Stimulated activated CD4-positive, alpha-beta T cell treated with anti-CD3 and anti-CD28 coated beads, Interleukin-2, amount 100 ng/mL, for 4 hours (primary cell): ENCODE measurements at places on chromosomes 13 and 19.

DNA sequence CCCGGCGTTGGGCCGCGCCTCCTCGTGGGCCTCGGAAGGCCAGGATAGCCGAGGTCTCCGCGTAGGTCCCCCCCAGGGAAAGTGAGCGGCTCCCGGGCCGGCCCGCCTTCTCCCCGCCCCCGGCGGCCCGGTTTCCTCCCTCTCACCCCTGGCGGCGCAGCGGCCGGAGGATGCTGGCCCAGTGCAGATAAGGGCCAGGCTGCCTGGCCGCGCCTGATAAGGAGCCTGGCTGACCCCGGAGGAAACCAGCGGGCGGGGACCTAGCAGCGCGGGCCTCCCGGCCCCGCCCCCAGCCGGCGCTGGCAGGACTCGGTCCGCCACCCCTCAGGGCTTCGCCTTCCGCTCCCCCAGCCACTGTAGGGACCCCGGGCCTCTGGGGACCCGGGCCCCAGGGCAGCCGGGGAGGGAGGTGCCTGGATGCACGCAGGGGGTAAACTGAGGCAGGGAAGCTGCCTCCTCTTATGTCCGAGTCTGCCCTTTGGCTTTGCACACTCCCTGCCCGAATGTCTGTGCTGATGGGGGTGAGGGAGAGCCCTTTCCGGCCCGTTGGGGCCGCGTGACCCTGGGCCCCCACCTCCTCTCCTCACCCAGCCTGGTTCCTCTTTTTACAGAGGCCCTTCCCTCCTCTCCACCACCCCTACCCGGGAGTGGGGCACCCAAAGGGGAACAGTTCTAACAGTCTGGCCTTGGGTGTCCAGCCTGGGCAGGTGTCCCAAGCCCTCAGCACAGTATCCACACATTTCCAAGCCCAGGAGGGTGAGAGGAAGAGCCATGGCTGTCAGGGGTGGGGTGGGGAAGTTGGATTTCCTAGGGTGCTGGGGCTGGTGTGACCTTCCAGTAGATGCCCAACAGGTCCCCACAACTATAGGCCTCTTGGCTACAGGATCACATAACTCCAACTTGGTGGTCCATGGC, at the start of gene LYL1:
Gene LYL1, minus strand, starts transcription at position 193 of the 915 bp plus-strand sequence. CDS start 1,687 bp downstream, outside the sequence.
- no peak for DNase-seq

GRCh38 chr13:41720839-41721561, 239.9 kb downstream of the VWA8 start:
- DNase-seq, result no peak

DNA sequence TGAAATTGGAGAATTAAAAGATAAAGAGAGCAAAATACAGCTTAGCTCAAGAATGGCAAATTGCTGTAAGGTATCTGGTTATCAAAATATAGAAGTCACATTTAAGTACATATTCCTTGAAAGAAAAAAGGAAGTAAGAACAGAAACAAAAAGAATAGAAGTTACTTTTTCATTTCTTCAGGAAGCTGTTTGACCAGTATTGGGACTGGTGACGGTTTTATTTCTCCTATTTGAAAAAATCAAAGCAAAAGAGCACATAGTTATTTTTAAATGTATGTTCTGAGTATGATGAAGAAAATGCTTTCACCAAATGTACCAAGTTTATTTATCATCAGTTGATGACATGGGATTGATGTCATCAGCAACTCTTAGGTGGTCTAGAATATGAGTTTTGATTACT, 83.1 kb upstream of the OXGR1 start:
- no peak for DNase-seq

GRCh38 chr19:37867831-37868230, 38.6 kb downstream of the WDR87 start:
- DNase-seq, result no peak

- no peak for DNase-seq
These were observed 7.8 kb downstream of the C19orf38 start for GRCh38 chr19:10855879-10856522.

- DNase-seq, result no peak
These were observed 5.6 kb downstream of the NDUFS7 start for GRCh38 chr19:1389033-1389940.

GRCh38 chr19:35107545-35107944, 8.1 kb upstream of the FXYD3 start:
- DNase-seq, result no peak

DNA sequence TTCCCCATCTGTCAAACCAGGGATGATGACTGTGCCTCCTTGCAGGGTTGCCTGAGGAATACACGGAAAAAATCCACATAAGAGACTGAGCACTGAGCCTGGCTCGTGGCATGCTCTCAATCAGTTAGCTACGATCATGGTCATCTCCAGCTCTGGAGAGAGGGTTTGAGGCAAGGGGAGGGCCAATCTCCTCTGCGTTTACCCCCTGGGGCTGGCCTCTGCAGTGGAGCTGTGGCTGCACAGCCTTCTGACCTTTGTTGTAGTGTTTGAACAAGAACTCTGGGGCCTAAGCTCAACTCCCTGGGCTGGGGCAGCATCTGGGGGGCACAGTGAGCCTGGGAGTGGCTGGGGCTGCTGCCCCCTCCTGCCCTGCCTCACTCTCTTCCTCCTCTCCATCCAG, 5.9 kb downstream of the LRRC4B start:
- no peak for DNase-seq

GRCh38 chr19:17767559-17767958, 16.3 kb downstream of the FCHO1 start:
- DNase-seq, result no peak

- DNase-seq, result no peak
These were observed 252.1 kb downstream of the RFC3 start for GRCh38 chr13:34070006-34070405.

GRCh38 chr19:9296336-9296735, 13.3 kb downstream of the ZNF699 start:
- DNase-seq, result no peak

GRCh38 chr13:20057963-20058362, 99.4 kb downstream of the ZMYM2 start:
- DNase-seq, result no peak

DNA sequence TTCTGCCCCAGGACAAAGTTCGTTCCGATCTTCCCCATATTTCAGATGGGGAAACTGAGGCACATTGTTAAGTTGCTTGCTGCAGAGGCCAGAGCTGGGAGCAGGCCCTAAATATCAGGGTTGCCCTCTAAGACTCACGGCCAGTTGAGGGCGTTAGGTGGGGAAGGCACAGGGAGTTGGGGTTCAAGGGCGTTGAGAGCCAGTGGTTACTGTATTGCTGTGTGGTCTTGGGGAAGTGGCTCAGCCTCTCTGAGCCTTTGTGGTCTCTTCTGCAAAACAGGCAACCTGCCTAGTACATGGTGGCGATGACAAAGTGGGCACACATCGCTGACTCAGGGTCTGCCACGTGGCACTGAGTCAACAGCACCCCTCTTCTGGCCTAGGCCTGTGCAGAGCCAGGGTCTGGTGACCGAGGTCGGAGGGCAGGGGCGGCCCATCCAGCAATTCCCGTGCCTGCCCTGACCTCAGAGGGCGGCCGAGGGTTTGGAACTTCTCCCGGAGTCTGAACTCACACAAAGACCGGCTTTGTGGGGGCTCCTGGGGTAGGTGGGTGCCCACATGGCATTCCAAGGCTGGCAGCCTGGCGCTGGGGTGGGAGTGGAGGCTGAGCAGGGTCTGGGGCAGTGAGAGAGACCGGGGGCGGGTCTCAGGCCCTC, 10.2 kb downstream of the TNFAIP8L1 start:
- no peak for DNase-seq

- no peak for DNase-seq
These were observed 1070.6 kb downstream of the PCDH9 start for GRCh38 chr13:66159511-66159910.

GRCh38 chr13:79781829-79782540, 301.0 kb downstream of the NDFIP2 start:
- no peak for DNase-seq

DNA sequence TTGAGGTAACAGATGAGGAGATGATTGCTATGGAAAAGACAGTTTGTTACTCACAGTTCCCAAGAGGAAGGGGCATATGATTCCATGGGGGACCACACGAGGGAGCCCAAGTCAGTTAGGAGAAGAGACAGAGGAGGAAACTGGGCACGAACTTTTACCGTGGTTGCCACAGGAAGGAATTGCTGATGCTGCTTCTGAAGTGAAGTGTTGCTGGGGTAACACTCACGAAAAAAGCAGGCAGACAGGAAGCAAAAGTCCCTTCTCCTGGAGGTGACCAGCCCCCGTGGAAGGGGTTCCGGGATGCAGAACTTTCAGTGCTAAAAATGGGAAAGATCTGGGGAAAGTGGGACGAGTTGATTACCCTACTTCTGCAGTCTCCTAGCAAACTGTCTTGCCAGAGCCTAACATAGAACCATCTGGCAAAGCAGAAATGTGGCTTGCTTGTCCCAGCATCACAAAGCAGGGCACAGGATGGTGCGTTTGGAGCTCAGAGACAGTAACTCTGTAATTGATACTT, 35.4 kb upstream of the MAP3K10 start:
- no peak for DNase-seq

GRCh38 chr19:56594446-56594782, 688 bp upstream of the ZNF71 start:
- DNase-seq, result no peak

DNA sequence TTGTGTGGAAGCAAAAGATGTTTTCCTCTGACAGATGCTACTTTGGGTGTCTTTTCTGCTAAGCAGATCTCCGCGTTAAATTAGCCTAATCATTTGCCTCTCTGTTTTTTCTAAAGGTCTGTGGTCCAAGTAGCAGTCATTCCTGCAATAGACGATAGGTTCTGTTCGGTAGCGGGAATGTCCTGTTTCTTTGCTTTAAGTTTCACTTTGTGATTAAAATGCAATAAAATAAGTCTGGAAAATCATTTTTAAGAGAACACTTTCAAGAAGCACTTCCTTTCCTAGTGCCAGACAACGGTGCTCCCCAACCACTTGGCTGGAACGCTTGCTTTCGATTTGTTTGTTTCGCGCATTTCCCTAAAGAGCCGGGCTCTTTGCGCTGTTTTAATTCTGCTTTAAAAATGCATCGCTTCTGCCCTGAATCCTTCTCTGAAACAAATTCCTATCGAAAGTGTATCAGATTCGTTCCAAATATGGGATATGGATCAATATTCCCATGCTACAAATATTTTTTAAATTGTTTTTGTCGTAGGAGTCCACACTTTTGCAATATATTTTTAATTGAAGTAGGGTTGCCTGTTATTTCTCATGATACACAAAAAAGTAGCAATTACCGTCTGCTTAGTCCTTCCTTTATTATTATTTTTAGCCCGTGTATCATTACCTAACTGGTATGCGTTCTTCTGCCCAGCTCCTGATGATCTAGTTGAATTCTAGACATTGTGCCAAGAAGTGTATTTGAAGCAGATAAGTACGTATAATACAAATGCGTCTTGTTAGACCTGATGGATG, 14.2 kb downstream of the ZIC2 start:
- DNase-seq, result no peak

- DNase-seq, result no peak
These were observed 1158.5 kb downstream of the PCDH9 start for GRCh38 chr13:66071608-66072007.

- DNase-seq, result no peak
These were observed 47.3 kb upstream of the N4BP2L1 start for GRCh38 chr13:32474999-32475792.

- peak; percentile 90 for DNase-seq
These were observed 652 bp upstream of the TPGS1 start for GRCh38 chr19:506404-507285.
